ENCODE measurements at places on chromosomes 11 and 22. TPM values are rescaled to one million over a fixed set of nuclear protein-coding genes. Genes with fewer than 3 reads are reported as not detected.

DNA sequence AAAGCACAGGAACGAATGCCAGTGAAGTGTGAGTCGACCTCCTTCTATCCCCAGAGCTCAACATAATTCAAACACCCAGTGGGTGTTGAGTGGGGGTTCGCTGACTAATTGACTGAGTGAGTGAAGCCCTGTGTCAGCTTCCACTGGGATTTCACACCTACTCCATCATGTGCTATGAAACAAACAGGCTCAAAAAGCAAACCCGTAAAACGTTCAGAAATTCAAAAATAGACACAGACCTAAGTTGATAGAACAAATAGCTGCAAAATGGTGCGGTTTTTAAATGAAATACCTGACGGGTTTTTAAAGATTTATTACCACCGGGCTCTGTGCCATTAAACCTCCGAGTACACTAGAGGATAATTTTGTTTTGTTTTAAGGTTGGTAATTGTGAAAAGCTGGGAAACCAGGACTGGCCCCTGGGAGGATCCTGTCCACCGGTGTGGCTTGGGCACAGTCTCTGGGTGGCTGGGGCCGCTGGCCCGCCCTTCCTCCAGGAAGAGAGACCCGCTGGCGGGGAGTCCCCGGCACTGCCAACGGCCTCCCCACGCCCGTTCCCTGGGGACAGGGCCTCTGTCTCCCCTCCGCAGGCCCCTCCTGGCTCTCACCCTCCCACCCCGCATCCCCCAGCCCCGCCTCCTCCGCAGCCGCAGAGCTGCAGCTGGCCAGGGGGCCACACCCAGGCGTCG lies 13.6 kb downstream of the KCNJ5 start:
- no peak for DNase-seq

DNA sequence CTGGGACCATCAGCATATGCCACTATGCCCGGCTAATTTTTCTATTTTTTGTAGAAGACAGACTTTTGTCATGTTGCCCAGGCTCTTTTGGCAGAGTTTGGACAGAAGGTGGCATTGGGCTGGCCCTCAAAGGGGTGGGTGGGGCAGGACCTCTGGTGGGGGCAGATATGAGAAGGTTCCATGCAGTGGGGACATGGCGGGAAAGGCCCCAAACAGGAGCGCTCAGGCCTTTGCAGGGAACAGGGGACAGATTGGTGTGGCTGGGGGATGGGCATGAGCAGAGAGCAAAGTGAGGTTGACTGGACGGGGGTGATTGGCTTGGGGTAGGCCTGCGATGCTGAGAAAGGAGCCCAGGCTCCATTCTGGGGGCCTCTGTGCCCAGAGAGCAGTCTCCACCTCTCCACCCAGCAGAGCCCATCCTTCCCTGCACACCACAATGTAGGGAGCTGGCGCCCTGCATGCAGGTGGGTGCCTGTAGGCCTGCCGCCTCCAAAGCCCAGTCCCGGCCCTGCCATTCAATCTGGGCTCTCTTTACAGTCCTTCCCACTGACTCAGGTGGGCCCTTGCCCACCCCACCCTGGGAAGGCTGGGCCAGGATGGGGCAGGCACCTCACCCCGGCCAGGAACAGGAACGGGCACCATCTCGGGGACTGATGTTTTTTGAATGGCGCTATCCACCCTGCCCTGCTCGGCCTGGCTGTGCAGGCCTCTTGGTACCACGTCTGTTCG lies 98.7 kb downstream of the MORC2 start:
- no peak for DNase-seq

DNA sequence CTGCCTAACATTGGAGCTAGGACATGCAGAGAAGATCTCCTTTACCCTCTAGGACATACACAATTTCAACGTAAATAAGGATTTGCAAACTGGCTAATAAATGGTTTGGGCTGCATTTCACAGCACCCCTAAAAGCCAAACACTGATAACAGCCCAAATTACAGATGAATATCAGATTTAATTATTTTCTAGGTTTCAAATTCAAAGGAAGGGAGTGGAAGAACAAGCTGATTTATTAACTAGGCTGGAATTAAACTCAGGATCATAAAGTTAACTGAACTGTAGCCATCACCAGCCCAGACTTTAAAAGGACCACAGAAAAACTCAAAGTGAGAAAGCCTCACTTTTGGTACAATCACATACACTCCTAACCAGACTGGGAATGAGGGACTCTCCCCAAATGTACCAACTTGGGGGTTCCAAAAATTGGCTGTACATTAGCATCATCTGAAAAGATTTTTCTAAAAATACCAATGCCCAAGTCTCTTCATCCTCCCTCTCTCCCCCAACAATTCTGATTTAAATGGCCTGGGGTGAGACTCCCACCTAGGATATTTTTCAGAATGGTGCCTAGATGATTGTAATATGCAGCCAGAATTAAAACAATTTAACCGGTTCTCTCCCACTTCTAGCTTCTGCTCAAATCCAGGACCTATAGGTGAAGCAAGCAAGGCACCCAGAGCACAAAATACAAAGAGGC lies 43.5 kb downstream of the SYTL2 start:
- DNase-seq: no peak

GRCh38 chr22:45469281-45470073 lies 33.2 kb upstream of the FBLN1 start:
- DNase-seq: no peak

DNA sequence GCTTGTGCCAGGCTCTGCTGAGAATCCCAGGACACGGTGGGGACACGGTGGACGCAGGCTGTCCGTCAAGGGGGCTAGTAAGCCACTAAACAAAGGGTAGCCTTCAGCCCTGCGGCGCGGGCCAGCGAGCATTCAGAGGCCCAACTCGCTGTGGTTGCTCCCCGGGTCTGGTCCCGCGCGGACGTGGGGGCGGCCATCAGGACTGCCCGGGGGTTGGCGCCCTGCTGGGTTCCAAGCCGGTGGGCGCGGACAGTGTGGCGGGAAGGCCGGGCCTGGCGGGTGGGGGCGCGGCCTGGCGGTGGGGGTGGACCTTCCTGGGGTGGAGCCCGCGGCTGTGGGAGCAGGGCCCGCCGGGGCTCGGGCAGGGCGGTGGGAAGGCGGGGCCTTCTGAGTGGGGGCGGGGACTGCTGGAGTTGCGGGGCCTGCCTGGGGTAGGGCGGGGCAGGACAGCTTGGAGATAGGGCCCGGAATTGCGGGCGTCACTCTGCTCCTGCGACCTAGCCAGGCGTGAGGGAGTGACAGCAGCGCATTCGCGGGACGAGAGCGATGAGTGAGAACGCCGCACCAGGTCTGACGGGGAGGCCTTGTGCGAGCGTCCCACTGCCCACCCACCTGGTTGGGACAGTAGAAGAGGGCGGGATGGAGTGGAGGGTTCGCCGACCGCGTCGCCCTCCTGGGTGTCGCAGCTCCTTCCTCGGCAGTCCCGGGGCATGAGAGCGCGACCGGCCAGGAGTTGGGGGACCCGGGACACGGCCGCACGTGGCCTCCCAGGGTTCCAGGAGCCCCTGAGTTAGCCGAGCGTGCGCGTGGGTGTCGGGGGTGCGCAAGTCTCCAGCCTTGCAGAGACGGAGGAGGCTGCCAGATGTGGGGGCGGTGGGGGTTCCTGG lies at the start of gene SERHL2:
TSS of gene SERHL2 (plus strand) at position 482 of the 887 bp plus-strand sequence. CDS start at position 547, 65 bp downstream.
- peak; percentile 83 for DNase-seq

DNA sequence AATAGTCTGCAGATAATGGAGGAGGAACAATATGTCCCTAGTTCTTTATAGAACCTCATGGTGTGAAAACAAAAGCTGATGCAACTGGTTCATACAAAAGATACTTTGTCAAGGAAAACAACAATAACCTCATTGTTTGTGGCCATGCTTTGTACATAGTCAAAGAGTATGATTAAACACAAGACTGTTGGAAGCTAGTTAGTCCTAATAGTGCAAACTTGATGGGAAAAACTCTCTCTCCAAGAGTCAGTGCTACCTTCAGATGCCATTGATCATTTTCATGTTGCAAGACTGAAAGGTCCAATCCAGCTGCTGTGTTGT lies 20.1 kb upstream of the PLAAT2 start:
- DNase-seq: no peak

Gene OR52H1
- not detected for total RNA-seq

Gene CENATAC
- 22.0 TPM for total RNA-seq

DNA sequence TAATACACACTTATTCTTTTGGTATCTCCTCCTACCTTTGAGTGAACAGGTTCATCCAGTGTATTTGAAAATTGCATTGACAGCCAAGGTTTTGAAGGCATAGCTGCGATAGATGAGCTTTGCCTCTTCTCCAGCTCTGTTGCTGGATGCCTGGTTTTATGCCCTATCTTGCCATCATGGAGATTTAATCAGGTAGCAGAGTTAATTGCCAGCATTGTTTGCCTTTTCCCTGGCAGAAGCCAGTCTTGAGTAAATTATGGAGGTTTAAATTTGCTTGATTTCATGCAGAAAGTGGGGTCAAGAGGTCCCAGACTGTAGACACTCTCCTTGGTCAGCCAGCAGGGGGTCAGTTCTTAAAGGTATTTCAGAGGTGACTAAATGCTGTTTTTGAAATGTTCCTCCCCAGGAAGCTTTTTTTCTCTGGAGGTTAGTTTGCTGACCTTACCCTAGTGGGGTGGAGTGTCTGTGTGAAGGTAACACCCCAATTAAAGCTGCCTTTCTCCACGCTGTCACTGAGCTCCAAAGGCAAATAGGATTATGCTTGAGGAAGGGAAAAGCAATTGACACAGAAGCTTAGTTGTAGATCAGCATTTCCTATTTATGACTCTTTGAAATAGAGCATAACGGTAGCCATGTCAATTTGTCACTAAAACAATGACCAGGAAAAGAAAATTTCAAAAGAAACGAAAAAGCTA lies 96.0 kb downstream of the EXT2 start:
- DNase-seq: no peak

Gene MS4A8
- not detected for total RNA-seq

Gene CDC42BPG
- total RNA-seq: 0.61 TPM

Gene CARD16
- total RNA-seq: 15.2 TPM

Gene ROBO4
- total RNA-seq: not detected

- no peak for DNase-seq
Measured at GRCh38 chr22:46058591-46059519, 81.9 kb upstream of the WNT7B start.

DNA sequence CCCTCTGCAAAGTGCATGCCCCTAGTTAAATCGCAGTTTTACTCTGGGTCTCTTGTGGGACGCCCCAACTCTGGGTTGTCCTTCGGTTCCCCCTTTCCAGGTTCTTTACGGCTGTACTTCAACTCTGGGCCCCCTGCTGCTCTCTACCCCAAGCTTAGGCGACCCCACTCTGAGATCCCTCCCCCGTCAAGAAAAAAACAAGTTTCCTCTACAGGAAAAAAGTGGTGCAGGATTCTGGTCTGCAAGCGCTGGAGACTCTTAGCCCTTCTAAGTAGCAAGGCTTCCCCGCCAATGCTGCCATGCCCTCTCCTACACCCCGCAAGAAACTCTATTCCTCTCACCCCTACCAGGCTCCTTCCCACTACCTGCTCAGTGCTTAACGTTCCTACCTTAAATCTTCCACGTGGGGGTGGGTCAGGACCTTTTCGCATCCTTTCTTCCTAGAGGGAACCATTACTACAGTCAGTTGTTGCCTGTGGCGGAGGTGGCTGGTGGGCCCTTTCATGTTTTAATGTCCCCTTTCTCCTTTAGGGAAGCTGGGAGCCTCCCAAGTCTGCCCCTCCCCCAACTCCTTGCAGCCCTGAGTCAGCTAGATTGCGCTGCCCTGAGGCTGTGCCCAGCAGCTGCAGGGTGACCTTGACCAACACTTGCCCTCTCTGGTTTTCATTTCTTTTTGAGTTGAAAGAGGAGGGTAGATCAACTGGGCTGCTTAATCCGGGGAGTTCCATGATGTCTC lies 1.4 kb downstream of the NEFH start:
- DNase-seq: no peak

Gene CDC45
- total RNA-seq: 109 TPM

Data from activated CD8-positive, alpha-beta T cell treated with anti-CD3 and anti-CD28 coated beads for 36 hours (primary cell).